Activated CD4-positive, alpha-beta memory T cell treated with anti-CD3 and anti-CD28 coated beads for 36 hours (primary cell): ENCODE measurements at places on chromosomes 16 and 17.

GRCh38 chr17:43400943-43401717 is 2.3 kb downstream of the ARL4D start:
- DNase-seq: no peak

- DNase-seq: peak; percentile 76
These were observed 12.1 kb downstream of the TTLL6 start for GRCh38 chr17:48804936-48805411.

- no peak for DNase-seq
These were observed 248.7 kb downstream of the SNX29 start for GRCh38 chr16:12225255-12225654.

DNA sequence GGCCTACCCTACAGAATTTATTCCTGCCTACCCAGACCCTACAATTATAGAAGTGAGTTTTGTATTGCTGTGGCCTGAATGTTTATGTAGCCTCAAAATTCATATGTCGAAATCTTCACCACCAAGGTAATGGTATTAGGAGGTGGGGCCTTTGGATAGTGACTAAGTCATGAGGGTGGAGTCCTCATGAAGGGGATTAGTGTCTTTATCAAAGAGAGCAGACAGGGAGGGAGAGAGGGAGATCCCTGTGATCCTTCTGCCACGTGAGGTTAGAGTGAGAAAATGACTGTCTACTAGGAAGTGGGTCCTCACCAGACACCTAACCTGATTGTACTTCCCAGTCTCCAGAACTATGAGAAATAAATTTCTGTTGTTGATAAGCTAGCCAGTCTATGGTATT is 981 bp upstream of the DUXB start:
- DNase-seq: no peak

DNA sequence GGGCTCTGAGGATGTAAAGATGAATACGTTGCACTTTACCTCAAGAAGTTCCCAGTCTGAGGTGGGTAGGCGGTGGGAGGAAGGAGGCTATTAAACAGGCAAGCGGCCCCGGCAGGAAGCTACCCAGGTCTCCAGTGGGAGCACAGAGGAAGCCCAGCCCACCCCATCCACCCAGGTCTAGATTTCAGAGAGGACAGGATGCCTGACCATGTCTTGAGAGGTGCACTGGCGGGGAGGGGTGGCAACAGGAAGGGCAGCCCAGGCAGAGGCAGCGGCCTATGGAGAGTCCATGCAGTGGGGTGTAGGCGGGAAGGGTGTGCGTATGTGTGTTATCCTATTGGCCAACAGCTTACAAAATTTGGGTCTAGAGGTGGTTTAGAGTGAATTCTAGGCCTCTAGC is 13.9 kb downstream of the SARM1 start:
- peak; percentile 61 for DNase-seq

DNA sequence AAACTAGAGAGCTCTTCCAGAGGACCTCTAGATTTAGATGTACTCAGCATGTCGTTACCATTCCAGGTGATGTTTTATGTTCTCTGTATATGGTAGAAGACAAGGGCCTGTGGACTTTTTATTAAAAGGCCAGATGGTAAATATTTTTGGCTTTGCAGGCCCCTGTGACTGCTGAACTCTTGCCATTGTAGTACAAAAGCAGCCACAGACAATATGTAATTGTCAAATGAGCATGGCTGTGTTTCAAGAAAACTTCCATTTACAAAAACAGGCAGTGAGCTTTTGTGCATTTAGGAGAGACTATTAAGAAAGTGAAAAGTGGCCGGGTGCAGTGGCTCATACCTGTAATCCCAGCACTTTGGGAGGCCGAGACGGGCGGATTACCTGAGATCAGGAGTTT is 4.6 kb downstream of the NIP7 start:
- no peak for DNase-seq

DNA sequence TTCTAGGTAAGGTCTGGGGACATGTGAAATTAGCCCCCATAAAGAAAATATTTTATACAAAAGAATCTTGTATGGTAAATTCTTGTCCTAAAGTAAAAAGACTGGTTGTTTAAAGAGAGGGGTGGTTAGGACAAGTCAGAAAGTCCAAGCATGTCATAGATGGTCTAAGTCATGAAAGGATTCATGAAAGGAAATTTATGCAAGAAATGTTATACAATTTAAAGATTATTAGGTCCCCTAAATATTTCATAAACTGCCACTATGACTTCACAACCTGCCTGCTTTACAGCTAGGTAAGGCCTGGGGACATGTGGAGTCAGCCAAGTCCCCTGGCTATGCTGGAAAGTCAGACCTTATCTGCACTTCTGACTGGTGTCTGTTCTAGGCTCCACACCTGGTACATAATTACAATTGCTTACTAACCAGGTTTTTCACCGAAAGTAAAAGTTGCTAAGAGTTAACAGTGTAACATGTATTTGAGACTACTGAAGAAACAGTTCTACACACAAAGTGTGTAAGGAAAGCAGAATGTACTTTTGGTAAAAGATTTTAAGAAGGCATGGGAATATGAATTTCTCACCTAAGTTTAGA is 17.0 kb downstream of the N4BP1 start:
- no peak for DNase-seq

DNA sequence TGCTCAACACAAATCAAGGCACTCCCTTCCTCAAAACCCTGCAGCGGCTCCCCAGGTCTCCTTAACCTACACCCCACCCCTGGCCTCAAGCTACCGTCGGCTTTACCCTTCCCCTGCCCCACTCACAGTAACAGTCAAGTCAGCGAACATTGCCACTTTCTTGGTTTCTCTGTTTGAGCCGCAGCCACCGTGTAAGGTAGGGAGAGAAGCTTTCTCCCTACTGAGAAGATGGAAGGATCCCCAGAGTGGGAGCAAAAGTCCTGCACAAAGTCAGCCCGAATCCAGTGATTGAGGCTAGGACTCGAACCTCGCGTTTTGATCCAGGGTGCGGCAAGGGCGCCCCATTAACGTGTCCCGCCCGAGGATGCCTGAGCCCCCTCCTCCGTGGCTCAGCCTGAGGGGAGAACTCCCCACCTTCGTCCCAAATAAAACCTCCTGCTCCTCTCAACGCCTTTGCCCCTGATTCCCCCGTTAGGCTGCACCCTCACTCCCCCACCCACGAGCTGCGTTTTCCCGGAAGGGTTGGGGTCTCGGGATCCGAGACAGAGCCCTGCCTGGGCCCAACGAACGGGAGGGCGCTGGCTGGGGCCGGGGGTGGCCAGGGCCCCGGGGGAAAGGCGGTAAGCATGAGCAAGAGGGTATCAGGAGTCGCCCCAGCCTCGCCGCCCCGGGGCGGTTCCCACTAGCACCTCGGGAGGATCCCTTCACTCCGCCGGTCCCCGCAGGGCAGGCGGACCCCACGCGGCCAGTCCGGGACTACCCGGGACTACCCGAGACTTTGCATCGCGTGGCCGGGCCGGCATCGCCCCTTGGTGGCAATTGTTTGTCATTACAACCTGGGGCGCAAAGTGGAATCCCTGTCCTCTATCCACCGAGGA is 9.9 kb upstream of the NAGS start:
- DNase-seq: peak; percentile 79

DNA sequence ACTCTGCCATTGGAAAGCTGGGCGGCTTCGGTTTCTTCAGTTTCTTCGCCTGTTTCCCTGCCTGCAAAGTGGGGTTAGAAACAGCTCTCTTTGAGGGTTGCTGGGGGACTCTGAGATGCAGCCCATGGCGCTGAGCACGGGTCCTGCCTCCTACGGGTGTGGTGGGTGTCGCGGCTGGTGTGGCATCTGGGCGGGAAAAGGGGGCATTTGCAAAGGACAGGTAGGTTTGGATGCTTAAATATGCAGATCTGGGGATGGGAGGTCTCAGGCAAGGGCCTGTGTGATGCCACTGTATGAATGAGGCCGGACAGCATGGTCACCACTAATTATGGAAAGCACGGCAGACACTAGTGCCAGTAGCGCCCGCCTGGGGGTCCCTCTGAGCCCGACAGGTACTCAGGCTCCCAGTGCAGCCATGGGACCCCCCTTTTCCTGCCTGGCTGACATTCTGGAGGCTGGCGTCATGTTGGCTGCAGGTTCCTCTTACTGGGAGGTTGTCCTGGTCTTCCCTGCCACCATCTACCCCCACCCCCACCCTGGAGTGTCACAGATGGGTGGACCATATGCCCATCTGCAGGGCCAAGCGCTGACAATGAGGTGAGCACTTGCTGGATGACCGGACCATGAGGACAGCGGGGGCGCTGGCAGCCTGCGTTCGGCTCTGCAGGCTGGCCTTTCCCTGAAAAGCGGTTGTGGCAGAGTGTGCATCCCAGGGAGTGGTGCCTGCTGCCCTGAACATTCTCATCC is 237.7 kb downstream of the SEC14L1 start:
- DNase-seq: no peak

- no peak for DNase-seq
These were observed 113.9 kb downstream of the VPS53 start for GRCh38 chr17:600576-601243.

GRCh38 chr16:69820926-69821541 is 58.9 kb downstream of the WWP2 start:
- no peak for DNase-seq

DNA sequence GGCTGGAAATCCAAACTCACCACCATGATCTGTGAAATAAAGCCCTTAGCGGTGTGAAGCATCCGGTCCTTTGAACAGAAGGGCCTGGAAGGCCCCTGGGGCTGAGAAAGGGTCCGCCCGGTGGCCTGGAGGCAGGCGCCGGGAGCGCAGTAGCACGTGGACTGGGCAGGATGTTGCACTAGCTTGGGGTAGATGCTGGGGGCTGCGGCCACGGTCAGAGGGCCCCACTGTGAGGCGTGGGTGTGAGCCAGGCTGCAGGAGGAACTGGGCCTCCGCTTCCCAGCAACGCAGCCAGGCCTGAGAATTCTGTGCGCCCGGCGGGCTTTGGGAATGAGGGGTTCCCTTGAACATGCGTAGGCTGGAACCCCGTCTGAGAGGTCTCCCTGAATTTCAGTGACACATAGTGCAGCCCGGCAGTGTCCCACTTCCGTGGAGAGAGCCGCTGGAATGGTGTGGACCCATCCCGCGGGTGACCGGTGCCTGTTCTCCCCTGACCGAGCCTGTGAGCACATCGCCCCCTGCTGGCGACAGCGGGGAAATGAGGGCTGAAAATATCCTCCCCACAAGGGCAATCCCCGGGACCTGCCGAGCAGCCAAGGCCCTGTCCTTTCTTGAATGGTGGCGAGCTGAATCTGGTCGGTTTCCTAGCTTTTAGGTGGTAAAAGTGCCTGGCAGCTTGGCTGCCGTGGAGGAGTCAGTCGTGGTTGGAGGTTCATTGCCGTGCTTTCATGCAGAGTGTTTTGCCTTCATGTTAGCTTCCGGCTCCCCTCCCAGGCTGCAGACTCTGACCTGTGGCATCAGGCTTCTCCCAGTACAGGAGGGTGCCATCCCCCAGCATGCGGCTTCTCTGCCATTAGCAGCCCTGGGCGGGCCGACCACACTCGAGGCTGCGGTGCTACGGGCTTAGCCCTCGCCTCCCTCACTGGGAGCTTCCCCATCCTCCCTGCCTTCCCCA is 43.8 kb downstream of the DNAJA2 start:
- peak; percentile 82 for DNase-seq
